ENCODE measurements at places on chromosomes 2 and 18. TPM values are rescaled to one million over a fixed set of nuclear protein-coding genes. Genes with fewer than 3 reads are reported as not detected.

The RUFY4 gene
- 2.1 TPM for total RNA-seq

The SERPINB10 gene
- not detected for total RNA-seq

The DYNAP gene
- total RNA-seq: not detected

The MARCHF4 gene
- total RNA-seq: not detected

Data from activated CD4-positive, alpha-beta T cell treated with anti-CD3 and anti-CD28 coated beads, Interleukin-2, amount 10 ng/mL, durations not matched to agents 7 days and 5 days (primary cell).